ENCODE measurements at places on chromosomes 11 and 22.

DNA sequence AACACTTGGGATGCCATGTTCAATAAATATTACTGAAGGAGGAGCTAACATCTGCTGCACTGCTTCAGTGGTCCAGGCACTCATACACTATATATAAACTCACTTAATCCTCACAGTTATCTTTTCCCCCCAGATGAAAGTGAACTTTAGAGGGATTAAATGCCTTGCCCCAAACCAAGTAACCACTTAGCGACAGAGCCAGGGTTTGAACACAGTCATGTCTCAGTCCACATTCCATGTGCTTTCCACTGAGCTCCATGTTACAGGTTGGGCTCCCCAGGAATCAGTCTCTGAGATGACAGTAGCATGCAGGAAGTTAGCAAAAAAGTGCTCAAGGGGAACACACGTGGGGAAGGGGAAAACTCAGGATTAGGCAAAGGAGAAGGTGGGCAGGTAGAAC, 59.3 kb downstream of the ENDOD1 start:
- no peak for DNase-seq

- peak; percentile 70 for DNase-seq
Measured at GRCh38 chr11:3840004-3840869, 522 bp downstream of the RHOG start.

GRCh38 chr11:30326114-30326778, 3.3 kb downstream of the ARL14EP start:
- DNase-seq = no peak

- DNase-seq = no peak
Measured at GRCh38 chr22:23496445-23496833, 83.7 kb downstream of the IGLL1 start.

DNA sequence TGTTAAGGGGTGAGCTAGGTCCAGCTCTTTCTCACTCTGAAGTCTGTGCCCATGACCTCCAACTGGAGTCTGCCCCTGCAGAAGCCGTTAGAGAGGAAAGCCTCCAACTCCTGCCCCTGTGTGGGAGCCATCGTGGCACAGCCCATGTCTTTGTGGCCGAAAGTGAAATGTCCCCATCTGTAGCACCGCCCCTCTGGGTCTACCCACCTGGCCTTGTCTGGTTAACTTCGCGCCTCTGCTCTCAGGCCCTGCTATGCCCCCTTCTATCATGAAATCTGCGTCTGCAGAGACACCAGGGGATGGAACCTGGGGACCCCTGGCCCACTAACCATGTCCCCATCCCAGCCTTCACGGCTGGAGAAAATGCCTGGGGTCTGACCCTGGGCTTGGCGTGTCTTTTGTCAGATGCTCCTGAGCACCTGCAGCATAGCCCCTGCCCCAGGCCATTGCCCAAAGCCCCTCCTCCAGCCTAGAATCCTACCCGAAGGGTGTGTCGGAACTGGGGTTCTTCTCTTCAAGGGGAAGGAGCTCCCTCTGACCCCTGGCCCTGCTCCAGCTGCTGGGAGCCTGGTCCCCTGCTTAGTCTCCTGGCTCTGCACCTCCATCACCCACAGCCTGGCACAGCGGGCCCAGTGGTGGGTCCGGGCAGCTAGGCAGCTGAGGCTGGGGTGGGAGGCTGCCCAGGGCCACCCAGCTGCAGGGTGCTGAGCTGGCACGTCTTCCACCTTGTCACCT, 35.8 kb upstream of the HMOX1 start:
- DNase-seq = no peak

DNA sequence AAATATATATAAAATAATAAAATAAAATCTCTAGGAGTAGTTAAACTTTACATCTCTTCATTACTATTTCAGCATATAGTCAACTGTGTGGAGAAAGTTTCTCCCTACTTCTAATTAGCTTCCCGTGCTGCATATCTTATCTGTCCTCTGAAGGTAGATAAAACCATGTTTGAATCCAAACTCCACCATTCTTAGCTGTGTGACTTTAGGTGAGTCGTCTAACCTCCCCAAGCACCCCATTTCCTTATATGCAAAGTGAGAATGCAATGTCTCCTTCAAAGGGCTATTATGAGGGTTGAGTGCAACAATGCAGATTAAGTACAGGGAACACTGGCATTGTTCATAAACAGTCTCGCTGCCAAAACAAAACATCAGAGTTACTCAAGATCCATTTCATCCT, 80.8 kb upstream of the DRD2 start:
- no peak for DNase-seq

- no peak for DNase-seq
Measured at GRCh38 chr22:21945453-21946261, 7.0 kb downstream of the PPM1F start.

DNA sequence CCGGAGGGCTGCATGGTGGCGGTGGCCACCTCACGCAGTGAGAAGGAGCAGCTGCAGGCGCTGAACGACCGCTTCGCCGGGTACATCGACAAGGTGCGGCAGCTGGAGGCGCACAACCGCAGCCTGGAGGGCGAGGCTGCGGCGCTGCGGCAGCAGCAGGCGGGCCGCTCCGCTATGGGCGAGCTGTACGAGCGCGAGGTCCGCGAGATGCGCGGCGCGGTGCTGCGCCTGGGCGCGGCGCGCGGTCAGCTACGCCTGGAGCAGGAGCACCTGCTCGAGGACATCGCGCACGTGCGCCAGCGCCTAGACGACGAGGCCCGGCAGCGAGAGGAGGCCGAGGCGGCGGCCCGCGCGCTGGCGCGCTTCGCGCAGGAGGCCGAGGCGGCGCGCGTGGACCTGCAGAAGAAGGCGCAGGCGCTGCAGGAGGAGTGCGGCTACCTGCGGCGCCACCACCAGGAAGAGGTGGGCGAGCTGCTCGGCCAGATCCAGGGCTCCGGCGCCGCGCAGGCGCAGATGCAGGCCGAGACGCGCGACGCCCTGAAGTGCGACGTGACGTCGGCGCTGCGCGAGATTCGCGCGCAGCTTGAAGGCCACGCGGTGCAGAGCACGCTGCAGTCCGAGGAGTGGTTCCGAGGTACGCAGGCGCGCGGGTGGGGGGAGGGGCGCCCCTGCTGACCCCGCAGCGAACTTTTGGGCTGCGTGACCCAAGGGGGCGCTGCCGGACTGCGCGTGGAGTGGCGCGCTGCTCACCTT, 670 bp downstream of the NEFH start:
- peak; percentile 43 for DNase-seq

- DNase-seq = no peak
Measured at GRCh38 chr22:47673557-47673956, 911.1 kb downstream of the TBC1D22A start.

DNA sequence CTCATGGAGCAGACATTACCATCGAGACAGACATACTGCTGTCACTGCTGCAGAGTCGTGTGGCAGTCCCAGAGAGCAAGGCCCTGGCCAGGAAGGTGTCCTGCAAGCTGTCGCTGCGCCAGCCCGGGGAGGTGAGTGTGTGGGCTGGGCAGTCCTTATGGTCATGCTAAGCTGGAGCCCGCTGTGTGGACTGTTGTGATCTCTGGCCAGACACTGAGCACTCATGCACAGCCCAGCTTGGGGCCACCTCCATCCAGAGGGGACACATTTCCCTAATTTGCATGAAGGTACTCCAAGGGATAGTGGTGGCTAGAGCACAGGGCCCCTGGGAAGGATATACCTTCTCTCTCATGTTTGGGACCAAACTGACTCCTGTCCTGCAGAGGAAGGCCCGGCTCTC, 9.6 kb downstream of the ANKK1 start:
- DNase-seq = no peak

DNA sequence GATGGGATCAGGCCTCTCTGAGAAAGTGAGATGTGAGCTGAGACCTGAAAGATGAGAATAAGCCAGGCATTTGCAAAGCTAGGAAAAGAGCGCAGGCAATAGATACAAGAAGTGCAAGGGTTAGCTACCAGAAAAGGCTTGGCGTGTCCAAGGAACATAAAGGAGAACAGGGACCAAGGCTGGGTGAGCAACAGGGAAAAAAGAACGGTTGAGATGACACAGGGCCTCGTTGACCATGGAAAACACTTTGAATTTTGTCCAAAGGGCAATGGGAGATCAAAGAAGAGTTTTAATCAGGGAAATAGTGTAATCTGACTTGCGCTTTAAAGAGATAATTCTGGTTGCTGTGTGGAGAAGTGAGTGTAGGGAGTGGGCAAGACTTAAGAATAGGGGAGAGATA, 35.0 kb downstream of the RAB30 start:
- DNase-seq = no peak

DNA sequence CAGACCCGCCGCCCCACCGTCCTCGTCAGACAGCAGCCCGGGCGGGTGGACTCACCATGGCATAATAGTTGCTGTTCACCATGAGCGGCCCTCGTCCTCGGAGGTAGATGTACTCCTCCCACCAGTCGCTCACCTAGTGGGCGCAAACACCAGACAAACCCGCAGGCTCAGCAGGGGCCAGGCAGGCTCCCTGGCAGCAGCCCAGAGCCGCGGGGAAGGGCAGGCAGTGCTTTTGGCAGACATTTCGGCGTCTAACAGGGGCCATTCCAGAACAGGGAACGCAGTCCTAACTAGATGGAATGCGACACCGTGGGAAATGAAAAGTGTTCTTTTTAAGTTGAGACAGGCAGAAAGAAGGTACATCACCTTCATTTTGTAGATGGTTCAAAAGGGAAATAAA, 44.9 kb downstream of the CPT1A start:
- no peak for DNase-seq

- no peak for DNase-seq
Measured at GRCh38 chr11:94788396-94788795, 20.2 kb downstream of the AMOTL1 start.

DNA sequence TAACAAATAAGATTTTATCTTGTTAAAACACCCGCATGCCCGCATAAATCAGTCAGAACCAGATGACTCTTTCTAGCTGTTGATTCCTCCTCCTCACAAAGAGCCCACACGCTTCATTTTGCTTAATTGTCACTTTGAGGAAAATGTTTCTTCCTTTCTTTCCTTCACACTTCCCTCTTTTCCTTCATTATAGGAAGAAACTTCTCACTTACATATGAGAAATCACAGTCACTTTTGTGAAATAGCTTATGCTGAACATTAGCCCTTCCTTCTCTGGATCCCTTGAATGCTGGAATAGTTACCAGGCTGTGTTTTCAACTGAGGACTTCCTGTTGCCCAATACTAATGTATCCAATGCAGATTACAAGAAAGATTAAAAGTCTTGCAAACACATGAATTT, 5.8 kb downstream of the MS4A6E start:
- no peak for DNase-seq

GRCh38 chr11:119315131-119316015, 1.6 kb downstream of the MCAM start:
- DNase-seq = peak; percentile 56

GRCh38 chr11:62431171-62431901, 12.5 kb downstream of the SCGB1A1 start:
- DNase-seq = no peak

DNA sequence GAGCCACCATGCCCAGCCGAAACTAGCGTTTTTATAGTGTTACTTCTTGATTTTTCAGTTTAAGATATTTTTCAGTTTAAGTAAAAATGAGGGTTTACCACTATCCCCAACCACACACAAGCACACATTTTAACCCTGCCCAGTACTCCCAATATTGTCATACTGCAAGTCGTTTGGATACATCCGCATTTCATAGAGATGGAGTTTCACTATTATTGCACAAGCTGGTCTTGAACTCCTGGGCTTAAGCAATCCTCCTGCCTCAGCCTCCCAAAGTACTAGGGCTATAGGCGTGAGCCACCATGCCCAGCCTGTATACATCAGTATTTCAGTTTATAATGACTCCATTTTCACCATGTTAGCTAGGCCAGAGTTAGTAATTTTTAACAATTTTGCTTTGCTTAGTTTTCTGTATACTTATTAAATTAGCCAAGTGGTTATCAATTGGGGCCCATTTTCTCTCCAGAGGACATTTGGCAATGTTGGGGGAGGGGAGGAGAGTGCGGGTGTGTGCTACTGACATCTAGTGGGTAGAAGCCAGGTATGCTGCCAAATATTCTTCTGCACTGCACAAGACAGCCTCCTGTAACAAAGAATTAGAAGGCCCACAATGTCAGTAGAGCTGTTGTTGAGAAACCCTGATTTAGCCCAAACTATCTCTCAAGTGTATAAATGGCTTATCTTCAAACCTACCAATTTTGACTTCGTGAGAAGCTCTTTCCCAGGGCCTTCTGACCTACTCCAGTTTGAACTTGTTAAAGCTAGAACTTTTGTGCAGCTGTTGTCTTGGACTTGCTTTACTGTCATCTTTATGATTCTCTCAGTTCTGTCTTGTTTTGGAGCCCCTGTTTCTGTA, 7.3 kb downstream of the USP47 start:
- peak; percentile 71 for DNase-seq

DNA sequence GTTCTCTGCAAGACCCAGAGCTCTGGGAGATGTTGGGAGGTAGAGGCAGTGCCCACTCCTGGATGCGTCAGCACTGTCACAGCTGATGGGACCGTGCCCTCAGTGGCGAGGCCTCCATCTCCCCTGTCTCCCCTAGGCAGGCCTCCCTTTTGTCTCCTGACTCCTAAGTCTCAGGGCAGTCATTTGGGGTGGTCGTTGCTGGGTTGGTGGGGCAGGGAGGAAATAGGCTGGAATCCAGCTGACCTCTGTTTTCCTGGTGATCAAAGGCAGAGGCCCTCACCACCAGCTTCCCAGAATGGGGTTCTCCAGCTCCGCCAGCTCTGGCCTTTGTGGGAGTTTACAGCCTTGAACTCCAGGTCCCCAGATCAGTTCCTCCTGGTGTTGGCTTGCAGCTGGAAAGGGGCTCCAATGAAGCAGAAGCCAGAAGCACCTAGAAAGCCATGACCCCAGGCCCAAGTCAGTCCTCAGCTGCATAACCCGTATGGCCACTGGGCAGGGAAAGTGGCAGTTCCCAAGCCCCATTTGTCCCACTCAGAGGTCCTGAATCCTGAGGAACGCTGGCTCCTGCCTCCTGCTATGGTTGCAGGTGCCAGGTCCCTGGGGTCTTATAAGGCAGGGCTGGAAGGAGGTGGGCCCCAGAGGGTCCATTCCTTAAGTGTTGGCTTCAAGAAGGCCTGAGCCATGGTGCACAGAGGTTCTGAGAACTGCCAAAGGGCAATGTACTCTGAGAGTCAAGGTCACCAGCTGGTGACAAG, 7.3 kb upstream of the FXYD2 start:
- DNase-seq = no peak

GRCh38 chr22:27490080-27490479, 311.5 kb downstream of the MN1 start:
- no peak for DNase-seq

DNA sequence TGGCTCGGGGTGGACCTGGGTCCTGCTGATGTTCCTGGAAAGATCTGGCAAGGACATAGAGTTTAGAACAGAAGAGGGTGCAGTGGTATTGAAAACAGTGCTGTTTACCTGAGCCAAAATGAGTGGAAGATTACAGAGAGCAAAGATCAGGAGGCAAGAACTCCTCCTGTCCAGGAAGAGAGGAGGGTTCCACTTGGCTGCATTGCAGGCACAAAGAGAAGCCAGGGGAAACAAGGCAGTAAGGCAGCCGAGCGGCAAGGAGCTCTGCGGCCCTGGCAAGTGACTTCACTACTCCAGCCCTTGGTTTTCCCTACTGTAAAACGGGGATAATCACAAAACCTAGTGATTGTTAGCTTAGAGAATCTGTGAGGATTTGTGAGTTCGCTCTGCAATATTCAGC, 3.7 kb upstream of the PACSIN2 start:
- no peak for DNase-seq

- DNase-seq = no peak
Measured at GRCh38 chr22:28910569-28911303, 27.4 kb downstream of the ZNRF3 start.

All from CD4-positive, alpha-beta memory T cell (primary cell).